ENCODE measurements at places on chromosomes 13 and 19.

GRCh38 chr13:38784036-38784880 is 97.4 kb downstream of the FREM2 start:
- DNase-seq, result no peak

DNA sequence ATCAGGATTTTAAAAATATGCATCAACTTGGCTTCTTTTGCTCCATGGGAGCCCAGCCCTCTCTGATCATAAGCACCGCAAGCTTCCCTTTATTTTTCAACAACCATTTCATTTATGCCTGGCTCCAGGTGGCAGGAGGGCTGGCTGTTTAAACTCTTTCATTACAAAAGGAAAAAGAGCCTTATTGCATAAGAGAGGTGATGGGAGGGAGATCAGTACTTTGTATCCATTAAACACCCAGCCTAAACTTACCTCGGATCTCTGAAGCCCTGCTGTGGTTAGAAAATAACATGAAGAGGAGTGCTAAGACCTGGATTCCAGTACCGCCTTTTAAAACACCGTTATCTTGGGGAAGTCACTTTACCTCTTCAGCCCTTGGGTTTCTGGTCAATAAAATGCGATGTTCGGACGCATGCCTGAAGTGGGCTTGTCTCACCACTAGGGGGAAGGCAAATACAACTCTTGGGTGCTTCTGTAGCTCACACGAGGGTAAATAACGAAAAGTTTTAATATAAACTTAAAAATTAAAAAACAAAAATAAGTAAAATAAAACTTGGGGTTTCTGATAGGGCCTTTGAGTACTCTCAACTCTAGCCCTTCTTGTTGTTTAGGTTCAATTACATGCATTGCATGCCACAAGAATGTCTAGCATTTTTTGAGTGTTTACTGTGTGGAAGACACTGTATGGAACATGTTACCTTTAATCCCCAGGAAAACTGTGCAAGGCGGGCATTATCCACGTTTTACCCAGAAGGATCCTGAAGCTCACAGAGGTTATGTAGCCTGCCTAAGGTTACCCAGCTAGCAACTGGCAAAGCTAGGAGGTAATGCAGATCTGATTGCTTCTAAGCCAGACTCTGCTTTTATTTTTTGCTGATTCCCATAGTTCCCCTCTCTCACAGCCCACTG is 240.3 kb downstream of the LMO7 start:
- DNase-seq, result peak; percentile 66

GRCh38 chr13:63367522-63368198 is 1952.0 kb upstream of the PCDH20 start:
- DNase-seq, result no peak

- no peak for DNase-seq
Measured at GRCh38 chr13:90857921-90858320, 489.6 kb upstream of the MIR17HG start.

- peak; percentile 54 for DNase-seq
Measured at GRCh38 chr19:5154129-5154798, 185.4 kb downstream of the KDM4B start.

- no peak for DNase-seq
Measured at GRCh38 chr19:13579388-13580060, 73.2 kb upstream of the CACNA1A start.

GRCh38 chr13:111920306-111920931 is 146.5 kb upstream of the SOX1 start:
- DNase-seq, result no peak

DNA sequence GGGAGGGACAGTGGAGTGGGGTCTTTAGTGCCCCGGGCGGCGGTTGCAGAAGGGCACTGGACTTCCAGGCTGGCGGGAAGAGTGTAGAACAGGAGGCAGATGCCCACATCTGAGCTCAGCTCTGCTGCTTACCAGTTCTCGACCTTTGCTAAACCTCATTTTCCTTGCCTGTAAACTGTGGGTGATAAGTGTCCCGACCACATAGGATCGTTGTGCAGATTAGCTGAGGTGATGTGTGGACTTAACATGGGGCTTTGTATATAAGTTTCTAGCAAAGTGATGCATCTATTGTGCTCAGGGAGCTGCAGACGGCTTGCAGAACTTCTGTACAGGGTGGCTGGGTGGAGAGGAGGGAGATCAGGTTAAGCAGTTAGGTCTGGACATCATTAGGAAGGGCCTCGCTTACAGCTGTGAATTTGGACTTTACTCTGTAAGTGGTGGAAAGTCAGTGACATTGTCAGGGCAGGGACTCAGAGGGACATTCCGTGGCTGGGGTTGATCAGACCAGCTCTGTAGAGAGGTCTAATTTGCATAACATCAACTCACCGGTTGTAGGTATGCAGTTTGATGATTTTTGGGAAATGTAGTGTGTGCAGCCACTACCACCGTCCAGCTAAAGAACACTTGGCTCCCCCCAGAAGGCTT is 70.0 kb downstream of the SPATA13 start:
- no peak for DNase-seq

Data from activated CD4-positive, alpha-beta memory T cell treated with anti-CD3 and anti-CD28 coated beads for 36 hours (primary cell).